GDM1 (cell line): ENCODE measurements at places on chromosomes 12 and 14.

GRCh38 chr14:105351920-105352851 is 37.6 kb downstream of the PACS2 start:
- peak; percentile 79 for DNase-seq

DNA sequence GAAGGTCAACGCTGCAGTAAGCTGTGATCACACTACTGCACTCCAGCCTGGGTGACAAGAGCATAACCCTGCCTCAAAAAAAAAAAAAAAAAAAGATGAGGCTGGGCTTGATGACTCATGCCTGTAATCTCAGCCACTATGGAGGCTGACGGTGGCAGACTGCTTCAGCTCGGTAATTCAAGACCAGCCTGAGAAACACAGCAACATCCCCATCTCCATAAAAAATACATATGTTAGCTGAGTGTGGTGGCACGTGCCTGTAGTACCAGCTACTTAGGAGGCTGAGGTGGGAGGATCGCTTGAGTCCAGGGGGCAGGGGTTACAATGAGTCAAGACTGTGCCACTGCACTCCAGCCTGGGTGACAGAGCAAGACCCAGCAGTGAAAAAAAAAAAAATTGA is 50.4 kb downstream of the GXYLT1 start:
- DNase-seq = no peak

GRCh38 chr12:2793561-2793960 is 1.2 kb upstream of the FKBP4 start:
- no peak for DNase-seq

DNA sequence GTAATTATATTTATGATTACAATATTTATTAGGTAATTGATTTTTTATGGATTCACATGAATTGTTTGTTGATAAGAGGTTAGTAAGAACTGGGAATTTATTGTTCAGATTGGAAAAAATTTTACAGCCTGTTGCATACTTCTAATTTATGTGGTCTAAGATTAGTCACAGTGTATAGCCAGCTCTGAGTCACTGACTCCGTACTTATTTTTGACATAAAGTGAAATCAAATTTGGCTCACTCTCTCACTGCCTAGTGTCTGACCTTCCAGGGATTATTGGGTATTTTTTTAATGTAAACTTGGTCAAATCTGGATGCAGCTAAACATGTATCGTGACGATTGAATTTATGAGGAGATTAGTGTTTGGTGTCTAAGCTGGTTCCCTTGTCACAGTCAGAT is 109.3 kb downstream of the PTPRQ start:
- DNase-seq = no peak

GRCh38 chr12:116426391-116427136 is 132.6 kb upstream of the MAP1LC3B2 start:
- DNase-seq = no peak

DNA sequence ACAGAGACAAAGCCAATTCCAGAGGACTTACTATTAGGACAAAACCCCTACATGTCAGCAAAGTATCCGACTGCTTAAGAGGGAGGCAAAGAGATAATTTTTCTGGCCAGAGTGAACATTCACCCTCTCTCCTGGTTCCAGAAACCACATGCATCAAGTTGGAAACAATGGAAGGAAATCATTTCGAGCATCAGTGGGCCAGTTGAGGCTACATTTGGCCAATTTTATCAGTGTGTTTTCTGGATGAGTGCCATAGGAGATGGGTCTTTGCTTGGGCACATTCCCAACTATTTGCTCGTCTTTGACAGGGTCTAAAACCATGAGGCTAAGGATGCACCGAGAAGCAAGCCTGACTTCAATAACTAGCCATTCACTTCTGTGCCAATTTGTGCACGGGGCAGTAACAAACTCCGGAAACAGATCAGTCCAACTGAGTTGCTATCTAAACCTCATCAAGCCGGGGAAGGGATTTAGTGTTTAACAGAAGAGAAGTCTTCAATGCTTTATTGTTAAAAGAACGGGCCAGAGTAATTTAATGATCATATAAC is 17.4 kb downstream of the EGLN3 start:
- no peak for DNase-seq

GRCh38 chr12:47912556-47912955 is 7.8 kb upstream of the VDR start:
- DNase-seq = no peak

DNA sequence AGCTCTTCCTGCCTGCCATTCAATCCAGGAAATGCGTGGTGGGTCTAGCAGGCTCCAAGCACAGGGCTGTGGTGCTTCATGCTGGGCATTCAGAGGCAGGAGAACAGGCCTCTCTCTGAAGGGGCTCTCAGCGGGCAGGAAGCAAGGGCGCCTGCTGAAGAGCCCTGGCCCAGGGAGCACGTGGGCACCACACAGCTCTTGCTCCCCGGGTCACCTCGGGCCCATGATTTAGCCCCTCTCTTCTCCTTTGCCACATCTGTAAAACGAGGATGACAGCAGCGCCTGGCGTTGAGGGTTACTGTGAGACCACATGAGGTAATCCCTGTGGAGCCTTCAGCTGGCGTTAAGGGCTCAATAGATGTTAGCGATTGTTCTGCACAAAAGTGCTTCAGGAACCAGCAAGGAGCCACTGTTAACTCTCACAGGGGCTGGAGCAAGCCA is 37.6 kb upstream of the SPTLC2 start:
- peak; percentile 36 for DNase-seq
